ENCODE measurements at places on chromosomes 2 and 18.

DNA sequence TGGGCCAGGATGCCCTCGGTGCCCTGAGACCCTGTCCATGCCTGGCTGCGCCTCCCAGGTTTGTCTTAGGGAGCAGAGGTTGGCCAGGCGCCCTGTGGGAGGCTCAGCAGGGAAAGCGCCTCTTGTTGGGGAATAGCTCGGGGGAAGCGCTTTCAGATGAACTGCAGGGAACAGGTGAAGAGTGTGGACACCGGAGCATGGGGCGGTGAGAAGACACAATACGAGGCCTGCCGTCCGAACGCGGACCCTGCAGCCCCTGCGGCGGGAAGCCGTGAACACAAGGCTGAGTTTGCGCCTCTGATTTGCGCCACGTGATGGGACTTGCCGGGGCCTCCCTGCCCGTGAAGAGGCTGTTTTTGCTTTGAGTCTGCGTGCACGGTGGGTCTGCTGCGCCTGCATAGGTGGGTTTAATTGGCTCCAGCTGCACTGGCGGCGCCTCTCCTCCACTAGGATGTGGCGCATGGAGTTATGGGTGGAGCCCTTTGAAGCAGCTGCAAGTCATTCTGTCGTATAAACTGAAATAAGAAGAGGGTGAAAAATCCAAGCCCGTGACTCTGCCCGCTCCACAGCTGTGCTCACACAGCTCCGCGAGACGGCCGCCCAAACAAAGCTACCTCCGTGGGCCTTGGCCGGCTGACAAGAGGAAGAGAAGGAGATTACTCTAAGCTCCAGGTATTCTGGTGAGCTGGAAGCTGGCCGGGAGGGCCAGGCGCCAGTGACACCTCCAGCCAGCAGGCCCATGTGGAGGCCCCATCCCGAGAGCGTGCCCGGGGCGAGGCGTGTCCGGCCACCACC, 103.5 kb upstream of the CTDP1 start:
- peak; percentile 32 for DNase-seq

- DNase-seq: peak; percentile 8
Observed at GRCh38 chr18:5600378-5601071, 56.7 kb upstream of the EPB41L3 start.

DNA sequence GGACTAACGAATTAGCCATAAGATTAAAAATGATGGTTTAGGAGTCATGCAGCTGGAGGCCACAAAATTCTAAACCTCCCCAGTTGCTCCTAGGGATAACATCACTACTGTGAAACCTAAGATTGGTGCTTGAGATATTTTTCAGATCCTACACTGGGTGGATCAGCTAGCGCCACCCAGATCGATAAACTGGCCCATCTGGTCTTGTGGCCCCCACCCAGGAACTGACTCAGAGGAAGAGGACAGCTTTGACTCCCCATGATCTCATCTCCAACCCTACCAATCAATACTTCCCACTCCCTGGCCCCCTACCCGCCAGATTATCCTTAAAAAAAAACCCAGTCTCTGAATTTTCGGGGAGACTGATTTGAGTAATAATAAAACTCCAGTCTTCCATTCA, 5.5 kb downstream of the GALNT14 start:
- DNase-seq: no peak

GRCh38 chr2:240448387-240449274, 13.2 kb downstream of the GPC1 start:
- DNase-seq: no peak

DNA sequence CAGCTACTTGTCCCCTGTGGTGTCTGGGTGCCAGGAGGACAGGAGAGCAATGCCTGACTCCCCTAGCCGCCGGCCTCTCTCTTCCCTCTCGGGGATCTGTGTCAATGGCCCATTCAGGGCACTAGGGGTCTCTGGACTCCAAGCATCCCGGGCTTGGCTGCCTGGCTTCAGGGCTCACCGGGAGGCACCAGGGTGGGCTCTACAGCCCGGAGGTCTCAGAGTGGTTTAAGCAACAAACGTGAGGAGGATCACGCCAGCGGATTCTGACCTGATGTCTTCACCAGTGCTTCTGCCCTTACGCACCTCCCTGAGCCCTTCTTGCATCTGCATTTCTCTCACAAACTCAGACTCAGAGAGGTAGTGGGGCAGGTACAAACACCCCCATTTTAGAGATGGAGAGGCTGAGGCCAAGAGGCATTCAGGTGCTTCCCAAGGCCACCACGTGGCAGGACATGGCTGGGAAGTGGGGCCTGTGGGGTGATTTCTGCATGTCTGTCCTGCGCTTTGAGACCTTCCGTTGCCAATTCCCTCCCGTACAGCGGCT, 243.0 kb downstream of the CELF4 start:
- DNase-seq: no peak

- peak; percentile 5 for DNase-seq
Observed at GRCh38 chr2:74383254-74383653, 3.1 kb upstream of the DCTN1 start.

DNA sequence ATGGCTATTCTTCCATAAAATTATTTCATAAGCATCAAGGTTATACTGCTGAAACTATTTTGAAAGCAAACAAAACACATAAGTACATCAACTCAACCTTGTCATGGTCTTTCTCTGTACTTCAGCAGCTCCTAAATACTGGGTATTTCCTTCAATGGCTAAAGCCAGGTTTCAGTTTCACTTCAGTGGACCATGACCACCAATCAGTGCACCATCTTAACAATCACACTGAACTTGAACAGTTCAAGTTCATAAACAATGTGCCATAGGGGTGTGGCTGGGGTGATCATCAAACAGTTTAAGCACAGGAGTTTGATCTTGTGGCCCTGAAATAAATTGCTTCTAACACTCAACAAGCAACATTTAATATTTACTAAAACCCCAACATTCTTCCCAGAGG, 124.1 kb upstream of the FIGN start:
- DNase-seq: no peak

DNA sequence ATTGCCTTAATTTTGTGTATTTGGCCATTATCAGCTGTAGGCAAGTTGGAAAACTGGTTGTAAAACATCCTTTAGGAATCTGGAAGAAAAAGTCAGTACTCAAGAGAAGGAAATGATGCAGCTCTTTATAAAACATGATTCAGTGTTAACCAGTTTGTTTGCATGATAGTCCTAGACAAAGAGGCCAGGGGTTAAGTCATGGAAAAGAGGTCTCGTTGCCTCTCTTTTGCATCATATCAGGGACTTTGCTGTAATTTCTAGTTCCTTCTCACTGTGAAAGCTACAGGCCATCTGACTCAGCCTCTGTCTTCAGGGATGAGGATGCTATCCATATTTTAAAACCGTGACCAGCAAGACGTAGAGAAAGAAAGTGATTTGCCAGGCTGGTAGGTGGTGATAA, 38.0 kb downstream of the NPAS2 start:
- DNase-seq: no peak

GRCh38 chr2:239035997-239036731, 188.3 kb downstream of the TWIST2 start:
- DNase-seq: no peak

- no peak for DNase-seq
Observed at GRCh38 chr2:158686210-158686691, 108.9 kb upstream of the DAPL1 start.

DNA sequence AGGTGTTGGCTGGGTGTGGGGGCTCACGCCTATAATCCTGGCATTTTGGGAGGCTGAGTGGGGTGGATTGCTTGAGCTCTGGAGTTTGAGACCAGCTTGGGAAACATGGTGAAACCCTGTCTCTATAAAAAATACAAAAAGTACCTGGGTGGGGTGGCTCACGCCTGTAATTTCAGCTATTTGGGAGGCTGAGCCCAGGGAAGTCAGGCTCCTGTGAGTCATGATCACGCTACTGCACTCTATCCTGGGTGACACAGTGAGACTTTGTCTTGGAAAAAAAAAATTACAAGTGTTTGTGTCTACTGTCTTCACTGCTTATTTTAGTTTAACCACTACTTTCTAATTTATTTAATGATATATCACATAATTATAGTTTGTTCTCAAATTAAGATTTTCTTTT, 62.7 kb upstream of the DOCK10 start:
- DNase-seq: no peak

DNA sequence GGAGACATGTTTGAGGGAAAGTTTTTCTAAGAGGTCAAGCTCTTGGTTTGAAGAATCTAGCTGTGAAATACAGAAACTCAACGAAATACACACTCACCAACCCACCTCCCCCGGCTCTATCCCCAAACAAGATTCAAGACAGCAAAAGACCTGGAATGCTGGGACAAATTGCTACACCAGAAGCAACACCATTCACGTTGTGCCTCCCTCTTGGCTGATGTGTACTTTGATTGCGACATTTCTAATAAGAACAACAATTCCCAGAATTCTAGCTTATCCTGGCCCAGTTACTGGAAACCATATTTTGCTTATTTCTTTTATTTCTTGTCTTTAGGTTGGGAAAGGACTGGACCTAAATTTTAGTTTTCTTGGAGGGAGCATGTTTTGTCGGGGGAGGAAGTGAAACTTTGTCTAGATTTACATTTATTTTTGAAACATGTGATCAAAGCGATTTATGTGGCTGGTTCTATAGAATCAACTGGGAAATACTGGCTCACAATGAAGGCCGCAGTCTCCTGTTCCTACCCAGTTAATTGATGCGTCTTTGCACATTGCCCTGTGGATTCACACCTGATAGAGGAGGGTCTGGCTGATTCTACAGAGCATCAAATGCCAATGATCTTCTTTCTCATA, 29.6 kb upstream of the LPIN1 start:
- DNase-seq: no peak

DNA sequence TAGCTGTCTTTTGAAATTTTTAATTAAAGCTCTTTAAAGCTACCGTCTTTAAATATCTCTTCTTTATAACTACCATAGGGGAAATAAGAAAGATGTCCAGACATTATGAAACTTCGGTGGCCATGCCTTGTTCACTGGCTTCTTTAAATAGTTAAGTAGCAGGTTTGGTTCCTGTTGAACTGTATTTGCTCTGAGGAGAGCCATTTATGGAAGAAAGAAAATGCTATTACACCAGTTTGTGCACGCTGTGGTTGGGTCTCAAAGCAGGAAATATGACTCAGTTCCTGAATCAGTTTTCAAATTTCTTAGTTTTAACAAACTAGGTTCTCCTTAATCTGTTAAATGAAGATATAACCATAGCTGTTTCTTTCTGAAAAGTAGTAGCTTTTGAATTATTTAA, 12.2 kb downstream of the ARPC2 start:
- no peak for DNase-seq

DNA sequence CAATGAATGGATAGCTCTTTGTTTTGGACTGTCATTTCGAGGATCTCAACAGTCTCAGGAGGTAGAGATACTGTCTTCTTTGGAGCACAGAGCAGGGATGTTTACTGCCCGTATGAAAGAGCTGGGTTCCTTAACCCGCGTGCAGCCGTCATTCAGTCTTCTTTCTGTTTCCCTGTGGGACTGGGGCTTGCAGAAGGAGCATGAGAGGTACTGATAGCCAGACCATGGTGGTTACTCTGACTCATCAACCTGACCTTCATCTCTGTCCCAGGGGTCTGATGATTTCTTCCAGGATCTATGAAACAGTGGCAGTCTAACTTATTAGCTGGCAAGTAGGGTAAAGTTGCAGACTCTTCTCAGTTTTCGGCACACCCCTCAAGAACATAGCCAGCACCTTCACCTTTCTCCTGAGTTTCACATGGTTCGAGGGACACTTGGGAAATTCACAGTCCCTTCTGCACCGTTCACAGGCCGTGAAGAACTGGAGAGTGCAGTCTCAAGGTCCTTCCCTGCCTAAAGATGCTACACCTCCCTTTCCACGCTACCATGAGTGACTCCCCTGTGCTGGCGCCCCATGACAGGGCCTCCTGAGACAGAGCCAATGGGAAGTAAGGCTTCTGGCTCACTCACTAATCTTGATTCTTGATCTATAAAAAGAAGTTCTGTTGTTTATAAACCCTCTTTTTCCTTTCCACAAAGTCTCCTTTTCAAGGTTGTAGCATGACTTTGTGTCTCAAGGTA, 226.2 kb downstream of the MC4R start:
- no peak for DNase-seq

DNA sequence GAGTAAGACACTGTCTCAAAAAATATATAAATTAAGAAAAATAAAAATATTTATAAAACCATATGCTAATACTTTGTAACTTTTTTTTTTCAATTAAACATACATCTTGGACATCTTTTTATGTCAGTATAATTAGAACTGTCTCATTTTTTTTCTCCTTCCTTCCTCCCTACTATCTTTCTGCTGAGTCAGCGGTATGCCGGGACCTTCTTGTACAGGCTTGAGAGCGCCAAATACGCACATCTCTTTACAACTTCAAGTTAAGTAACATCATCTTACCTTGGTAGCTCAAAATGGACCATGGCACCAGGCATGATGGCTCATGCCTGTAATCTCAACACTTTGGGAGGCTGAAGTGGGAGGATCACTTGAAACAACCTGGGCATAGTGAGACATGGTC, 153.4 kb downstream of the FAM161A start:
- no peak for DNase-seq

DNA sequence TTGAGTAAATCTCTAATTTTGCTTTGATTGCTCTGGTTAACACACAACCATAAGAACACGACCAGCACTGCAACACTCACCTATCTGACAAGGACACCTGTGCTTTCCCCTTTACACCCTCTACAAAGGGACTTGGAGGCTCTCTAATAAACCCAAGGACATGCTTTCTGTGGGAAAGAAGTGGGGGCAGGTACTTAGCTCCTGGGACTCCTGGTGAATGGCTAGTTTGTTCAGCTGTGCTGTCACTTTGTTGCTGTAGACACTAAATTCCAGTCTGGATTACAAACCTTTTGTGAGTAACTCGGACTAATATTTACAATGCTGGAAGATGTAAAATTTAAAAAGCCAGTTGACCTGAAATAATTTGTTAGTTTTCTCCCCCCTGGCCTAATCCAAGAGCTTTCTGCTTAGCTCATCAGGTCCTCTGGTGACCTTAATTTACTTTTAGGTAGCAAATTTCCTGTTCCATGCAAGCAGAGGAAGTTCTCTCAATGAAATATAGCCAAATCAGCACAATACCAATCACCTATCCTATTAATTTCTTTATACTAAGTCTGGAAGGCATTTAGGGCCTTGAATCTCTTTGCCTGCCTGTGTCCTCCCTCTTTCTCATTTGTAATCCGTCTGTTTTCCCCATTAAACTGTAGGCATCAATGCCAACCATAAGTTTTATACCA, 67.5 kb downstream of the PLCL1 start:
- DNase-seq: no peak

GRCh38 chr2:96502891-96503636, 2.1 kb downstream of the NEURL3 start:
- no peak for DNase-seq

DNA sequence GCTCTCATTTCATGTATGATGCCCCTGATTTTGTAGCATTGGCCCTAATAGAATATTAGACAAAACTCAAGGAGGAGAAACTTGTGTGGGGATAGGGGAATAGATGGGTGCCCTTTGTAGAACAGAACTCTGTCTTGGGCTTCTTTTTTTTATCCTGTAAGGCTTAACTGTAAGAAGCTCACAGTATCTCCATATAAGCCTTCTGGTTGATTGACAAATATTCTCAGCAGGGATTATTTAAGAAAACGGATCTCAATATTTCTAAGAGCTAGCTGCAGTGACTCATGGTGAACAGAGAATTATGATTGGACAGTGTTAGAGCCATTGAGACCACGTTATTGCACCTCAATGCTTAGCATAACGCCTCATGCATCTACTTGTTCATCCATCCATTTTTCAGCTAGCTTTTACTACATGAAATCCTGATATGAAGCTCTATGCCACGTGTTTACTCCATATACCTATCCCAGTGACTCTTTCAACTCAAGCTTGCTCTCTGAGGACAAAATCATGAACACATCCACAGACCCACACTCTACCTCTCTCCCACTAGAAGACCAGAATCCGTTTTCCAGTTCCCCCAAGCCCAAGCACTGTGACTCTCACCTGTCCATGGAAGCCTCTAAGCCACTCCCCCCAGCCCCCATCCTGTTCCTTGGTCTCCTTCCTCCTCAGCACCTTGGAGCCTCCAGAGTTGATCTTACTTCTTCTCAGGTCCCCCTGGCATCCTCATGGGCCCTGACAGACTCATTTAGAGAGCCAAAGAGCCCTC, 99.2 kb downstream of the BCL2L11 start:
- DNase-seq: no peak
